Stimulated activated CD8-positive, alpha-beta memory T cell treated with anti-CD3 and anti-CD28 coated beads, Interleukin-15, amount 100 ng/mL, for 4 hours (primary cell): ENCODE measurements at places on chromosomes 7 and 10.

GRCh38 chr10:55491712-55492111 lies 690.7 kb upstream of the PCDH15 start:
- DNase-seq: no peak

DNA sequence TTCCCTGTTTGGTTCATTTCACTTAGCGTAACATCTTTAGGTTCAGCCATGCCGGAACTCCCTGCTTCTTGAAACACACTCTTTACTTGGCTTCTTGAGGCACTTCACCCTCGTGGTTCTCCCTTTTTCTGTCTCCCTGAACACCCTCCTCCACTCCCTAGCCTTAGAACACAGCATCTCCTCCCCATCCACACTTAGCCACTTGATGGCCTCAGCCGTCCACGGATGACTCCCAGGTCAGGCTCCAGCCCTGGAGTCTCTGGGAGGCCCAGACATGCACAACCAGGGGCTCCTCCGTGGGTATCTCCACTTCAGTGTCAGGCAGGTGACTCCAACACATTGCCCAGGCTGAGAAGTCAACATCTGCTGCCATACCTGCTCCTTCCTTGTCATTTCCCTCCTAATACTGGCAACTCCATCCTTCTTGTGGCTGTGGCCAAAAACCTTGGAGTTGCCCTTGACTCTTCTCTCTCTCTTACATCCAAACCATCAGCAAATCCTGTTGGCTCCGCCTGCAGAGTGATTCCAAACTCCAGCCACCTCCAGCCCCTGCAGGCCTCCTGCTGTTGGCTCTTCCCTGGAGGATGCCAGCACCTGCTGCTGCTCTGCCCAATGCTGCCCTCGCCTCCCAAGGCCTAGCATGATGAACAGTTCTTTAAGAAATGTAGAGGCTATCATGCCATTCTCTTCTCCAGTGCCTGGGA lies 8.4 kb upstream of the INMT start:
- DNase-seq: no peak

DNA sequence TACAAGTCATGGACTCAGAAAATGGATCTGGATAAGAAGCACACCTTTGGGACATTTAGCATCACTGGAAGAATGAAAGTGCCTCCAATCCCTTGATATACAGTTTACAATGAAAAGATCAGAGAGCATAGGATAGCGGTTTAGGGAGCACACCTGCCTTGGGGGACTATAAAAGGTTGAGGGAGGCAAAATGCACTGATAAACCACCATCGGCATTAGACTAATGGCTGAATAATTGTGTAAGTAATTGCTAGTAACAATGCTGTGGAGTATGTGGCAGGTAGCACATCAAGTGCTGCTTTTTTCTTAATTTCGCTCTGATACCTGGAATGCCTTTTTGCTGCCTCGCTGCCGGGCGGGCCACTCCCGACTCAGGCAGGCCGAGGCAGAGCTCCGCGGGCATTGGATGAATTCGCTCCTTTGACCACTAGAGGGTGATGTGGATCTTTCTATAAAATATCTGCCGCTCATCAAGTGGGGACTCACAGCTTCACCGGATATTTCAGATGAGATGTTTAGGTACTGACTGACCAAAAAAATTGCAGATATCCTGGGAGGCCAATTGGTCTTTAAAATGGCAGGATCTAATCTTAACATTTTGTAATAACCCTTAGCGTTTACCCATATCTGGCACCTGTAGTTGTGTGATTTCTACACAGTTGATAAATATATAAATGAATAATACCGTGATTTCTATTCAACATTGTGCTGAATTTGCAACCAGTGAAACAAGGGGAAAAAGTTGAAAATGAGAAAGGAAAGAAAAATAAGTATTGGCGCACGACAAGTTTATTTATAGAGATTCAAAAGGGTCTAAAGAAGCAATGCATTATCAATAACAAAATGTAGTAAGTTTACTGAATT lies 116.8 kb upstream of the PRSS1 start:
- no peak for DNase-seq

GRCh38 chr10:107971973-107972372 lies 807.5 kb upstream of the SORCS1 start:
- DNase-seq: no peak

- DNase-seq: no peak
These were observed 14.0 kb downstream of the MKLN1 start for GRCh38 chr7:131341690-131342089.

DNA sequence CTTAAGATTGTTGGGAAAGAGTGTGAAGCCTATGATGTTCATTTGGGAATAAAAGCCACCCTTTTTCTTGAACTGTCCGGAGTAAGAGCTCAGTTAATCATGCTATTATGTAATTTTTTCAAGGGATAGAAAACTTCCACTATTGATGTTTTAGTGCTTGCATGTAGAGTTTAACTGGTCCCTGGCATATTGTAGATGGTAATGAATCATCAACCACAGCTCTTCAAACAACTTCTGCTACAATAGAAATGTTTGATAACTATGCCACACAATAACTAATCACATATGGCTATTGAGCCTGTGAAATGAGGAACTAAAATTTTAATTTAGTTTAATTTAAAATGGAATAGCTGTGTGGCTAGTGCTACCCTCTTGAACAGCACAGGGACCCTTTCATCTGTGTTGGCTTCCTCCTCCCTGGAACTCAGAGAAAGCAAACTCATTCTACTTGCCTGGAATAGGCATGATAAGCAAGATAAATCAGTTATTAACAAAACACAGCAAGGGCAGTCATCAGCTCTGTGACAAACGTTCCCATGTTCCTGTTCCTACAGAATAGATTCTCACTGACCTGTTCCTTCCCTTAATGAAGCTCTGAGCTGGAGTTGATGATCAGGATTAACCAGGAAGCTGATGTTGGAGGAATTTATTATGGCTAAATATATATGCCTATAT lies 4.9 kb upstream of the SRI start:
- no peak for DNase-seq

DNA sequence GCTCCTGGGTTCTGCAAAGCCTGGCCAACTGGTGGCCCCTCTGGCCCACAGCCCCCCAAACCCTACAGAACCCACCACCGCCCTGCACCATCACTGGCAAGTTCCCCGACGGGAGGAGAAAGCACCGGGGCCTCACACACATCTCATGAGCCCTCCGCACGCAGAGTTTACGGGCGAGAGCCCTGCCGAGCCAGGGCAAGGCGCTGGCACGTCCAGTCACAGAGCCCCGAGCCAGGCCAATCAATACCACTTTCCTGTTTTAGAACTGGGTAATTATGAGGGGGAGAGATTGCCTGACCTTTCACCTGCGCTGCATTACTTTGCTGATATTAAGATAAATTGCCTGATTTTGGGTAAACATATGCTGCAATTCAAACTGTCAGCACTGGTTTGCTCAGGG lies 113.3 kb downstream of the EBF3 start:
- no peak for DNase-seq

DNA sequence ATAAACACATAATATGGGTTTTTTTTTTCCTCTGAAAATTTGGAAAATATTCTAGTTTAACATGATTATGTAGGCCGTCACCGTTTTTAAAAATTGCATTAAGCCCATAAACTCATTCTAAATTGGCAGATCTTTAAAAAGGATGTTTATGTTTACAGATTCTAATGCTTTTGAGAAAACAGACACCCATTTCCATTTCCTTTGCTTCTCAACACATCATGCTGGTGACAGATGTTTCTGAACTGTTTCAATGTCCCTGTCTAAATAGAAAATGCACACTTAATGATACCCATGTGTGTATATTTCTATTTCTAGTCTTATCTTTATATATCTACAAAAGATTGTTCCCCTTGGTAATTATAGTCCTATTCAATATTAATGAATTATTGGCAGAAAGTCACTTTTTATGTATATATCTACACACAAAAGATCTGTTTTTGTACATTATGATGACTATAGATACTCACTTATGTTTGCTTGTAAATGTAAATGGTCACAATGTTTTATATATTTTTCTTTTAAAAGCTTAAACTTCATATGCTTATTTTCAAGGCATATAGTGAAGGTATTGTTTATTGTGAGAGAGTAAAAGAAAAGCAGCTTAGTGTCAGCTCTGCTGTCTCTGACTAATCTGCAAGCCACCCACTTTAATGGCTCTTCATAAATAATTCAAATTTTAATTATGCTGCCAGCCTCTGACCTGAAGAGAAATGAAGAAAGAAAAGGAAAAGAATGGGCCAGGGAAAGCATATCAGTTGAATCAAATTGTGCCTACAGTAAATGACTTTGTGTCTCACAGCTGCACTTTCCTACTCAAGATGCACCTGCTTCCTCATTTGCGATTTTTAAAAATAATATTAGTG lies 179.4 kb downstream of the CACNA2D1 start:
- DNase-seq: no peak

DNA sequence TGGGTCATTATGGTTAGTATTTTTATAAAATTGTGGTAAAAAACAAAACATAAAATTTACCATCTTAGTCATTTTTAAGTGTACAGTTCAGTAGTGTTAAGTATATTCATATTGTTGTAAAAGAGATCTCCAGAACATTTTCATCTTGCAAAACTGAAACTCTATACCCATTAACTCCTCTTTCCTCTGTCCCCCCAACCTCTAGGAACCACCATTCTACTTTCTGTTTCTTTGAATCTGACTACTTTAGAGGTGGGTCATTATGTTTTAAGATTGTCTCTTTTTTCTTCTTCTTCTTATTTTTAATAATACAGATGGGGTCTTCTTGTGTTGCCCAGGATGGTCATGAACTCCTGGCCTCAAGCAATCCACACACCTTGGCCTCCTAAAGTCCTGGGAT lies 84.1 kb downstream of the DOCK4 start:
- DNase-seq: no peak

GRCh38 chr10:106506526-106507283 lies 657.8 kb downstream of the SORCS1 start:
- no peak for DNase-seq

GRCh38 chr10:43265799-43266721 lies 805 bp downstream of the RASGEF1A start:
- DNase-seq: no peak

GRCh38 chr7:32941181-32941580 lies 16.1 kb upstream of the FKBP9 start:
- no peak for DNase-seq

DNA sequence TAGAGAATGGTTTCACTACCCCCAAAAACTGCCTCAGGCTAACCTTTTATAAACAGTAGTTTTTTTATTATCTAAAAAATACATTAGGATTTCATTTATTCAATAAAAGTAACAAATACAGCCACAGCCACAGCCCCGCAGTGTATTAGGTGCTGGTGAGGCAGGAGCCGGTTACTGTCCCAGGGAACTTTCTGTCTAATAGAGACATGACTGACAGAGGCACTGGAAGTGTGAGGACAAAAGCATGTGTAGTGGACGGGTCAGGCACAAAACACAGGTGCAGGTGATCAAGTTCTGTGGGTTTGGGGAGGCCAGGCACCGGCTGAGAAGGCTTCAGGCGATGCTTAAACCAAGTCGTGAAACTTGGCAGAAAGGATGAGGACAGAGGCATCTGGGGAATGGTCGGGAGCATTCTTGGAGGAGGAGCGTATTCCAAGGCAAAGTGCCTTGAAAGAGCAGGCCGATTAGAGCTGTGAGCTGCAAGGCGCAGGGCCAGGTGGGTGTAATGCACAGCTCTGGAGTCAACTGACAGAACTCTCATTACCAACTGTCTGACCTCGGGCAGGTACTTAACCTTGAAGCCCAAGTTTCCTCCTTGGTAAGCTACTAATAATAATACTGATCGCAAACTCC lies 138.2 kb downstream of the USP6NL start:
- DNase-seq: no peak

- no peak for DNase-seq
These were observed 4.6 kb downstream of the CHST3 start for GRCh38 chr10:71968553-71969474.

- DNase-seq: no peak
These were observed 365.9 kb downstream of the CRPPA start for GRCh38 chr7:16055263-16055976.

GRCh38 chr7:147796581-147796980 lies 794.0 kb upstream of the C7orf33 start:
- DNase-seq: no peak

DNA sequence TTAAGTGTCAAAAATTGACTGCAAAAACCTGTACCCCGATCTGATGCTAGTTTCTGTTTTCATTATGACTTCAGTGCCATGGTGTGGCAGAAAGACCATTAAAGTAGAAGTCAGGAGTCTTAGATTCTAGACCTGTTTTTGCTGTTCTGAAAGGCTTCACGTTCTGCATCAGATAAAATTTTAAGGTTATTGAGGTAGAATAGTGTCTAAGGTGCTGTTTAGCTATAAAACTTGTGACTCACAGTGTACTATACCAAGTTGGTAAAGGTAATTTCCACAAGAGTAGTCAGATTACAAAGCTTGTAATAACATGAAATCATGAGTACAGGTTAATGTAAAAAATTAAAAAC lies 38.6 kb downstream of the ZNRF2 start:
- no peak for DNase-seq

DNA sequence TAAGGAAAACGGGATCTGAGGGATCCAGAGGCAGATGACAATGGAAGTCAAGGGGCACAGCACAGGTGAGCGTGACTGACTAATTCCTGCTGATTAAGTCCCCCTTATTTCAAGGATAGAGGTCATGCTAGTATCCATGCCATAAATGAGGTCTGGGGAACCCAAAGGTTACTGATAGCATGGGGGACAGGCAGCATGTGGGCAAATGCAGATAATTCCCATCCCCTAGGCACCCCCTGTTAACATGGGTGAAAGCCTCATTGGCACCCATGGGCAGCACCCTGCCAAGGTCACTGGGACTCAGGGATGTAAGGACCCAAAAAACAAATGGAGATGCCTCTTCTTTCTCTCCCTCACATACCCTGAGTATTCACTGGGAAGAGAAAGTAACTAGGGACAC lies 139.7 kb downstream of the WDR11 start:
- DNase-seq: no peak

- DNase-seq: no peak
These were observed 2.4 kb downstream of the TPST1 start for GRCh38 chr7:66207540-66207939.

DNA sequence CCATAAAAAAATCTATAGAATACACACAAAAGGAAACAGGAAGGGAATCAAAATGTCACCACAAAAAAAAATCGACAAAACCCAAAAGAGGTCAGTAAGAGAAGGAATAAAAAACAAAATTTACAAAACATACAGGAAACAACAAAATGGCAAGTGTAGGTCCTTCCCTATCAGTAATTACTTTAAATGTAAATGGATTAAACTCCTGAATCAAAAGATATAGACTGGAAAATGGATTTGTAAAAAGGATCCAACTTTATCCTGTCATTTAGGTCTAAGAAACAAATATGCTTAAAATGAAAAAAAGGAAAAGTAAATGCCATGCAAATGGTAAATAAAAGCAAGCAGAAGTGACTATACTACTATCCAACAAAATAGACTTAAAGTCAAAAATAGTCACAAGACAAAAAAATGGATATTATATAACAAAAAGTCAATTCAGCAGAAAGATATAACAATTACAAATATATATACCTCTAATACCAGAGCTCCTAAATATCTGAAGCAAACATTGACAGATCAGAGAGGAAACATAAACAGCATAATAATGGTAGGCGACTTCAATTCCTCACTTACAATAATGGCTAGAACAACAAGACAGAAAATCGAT lies 2.0 kb downstream of the OR13A1 start:
- no peak for DNase-seq

- no peak for DNase-seq
These were observed 36.5 kb downstream of the DDIT4 start for GRCh38 chr10:72310241-72310633.

GRCh38 chr10:86443069-86443468 lies 76.5 kb upstream of the GRID1 start:
- no peak for DNase-seq

GRCh38 chr10:87596351-87596750 lies 63.3 kb upstream of the PAPSS2 start:
- DNase-seq: no peak

GRCh38 chr10:125878957-125879835 lies 1.9 kb downstream of the DHX32 start:
- no peak for DNase-seq

GRCh38 chr10:103692436-103692951 lies 162.9 kb downstream of the SH3PXD2A start:
- no peak for DNase-seq
